ENCODE measurements at places on chromosomes 11 and 22.

DNA sequence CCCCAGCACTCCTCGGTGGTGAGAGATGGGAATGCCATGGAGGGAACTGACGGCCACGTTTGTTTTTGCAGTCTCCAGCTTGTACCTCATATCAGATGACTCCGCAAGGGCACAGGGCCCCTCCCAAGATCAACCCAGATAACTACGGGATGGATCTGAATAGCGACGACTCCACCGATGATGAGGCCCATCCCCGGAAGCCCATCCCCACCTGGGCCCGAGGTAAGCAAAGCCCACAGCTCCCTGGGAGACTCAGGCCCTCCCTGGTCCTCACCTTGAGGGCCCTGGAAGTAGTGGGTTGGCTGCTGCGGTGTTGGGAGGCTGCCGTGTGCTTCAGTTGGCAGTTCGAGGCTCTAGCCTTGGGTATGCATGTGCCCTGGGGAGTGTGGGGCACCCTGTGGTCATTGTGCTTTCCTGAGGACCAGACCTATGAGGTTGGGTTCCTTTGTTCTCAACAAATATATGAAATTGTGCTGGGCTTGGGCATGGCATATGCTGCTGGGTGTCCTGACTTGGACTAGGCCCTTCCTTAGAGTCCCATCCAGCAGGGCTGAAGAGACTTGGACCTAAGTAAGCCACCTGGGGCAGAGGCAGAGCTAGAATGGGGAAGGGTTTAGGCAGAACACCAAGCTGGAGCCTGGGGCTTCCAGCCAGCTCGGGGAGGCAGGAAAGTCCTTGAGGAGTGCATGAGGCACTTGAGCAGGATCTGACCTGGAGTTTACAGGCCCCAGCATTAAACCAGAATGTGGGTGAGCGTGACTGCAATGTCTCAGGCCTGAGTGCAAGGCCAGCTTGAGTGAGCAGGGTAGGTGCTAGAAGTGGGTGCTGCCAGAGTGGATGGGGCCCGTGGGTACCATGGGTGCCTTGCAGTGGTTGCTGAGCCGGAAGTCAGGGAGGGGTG is 26.4 kb downstream of the INCENP start:
- H3K36me3 ChIP-seq = peaks cover 4% of the 10 kb centered on the region
- no peak overlapping the region for H3K4me3 ChIP-seq
- H3K27me3 ChIP-seq = no peaks in the 10 kb centered on the region
- H3K27ac ChIP-seq = no peak overlapping the region
- no peak for DNase-seq
- no peaks in the 10 kb centered on the region for H3K4me1 ChIP-seq

GRCh38 chr11:13062115-13062514 is 53.0 kb downstream of the RASSF10 start:
- no peak overlapping the region for H3K4me3 ChIP-seq
- H3K4me1 ChIP-seq = no peaks in the 10 kb centered on the region
- no peak overlapping the region for H3K27ac ChIP-seq
- no peak for DNase-seq
- H3K36me3 ChIP-seq = no peaks in the 10 kb centered on the region

DNA sequence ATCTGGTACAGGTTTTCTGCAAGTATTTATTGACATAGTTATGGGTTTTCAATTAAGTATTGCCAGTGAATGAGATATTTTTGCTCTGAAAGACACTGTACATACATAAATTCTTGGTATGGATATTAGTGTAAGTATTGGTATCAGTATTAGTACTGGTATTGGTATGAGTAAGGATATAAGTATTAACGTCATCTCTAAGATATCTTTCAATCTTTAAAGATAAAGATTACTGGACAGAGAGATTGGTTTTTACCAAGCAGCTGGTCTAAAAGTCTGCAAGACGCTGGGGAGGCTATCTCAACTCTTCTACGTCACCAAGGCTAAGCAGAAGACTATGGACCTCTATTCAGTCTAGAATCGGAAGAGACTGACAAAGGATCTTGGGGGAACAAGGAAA is 234.5 kb downstream of the NXPE2 start:
- no peak for DNase-seq
- H3K36me3 ChIP-seq = no peaks in the 10 kb centered on the region
- H3K4me1 ChIP-seq = no peaks in the 10 kb centered on the region
- peaks cover 3% of the 10 kb centered on the region for H3K27me3 ChIP-seq
- no peak overlapping the region for H3K27ac ChIP-seq
- no peak overlapping the region for H3K4me3 ChIP-seq

DNA sequence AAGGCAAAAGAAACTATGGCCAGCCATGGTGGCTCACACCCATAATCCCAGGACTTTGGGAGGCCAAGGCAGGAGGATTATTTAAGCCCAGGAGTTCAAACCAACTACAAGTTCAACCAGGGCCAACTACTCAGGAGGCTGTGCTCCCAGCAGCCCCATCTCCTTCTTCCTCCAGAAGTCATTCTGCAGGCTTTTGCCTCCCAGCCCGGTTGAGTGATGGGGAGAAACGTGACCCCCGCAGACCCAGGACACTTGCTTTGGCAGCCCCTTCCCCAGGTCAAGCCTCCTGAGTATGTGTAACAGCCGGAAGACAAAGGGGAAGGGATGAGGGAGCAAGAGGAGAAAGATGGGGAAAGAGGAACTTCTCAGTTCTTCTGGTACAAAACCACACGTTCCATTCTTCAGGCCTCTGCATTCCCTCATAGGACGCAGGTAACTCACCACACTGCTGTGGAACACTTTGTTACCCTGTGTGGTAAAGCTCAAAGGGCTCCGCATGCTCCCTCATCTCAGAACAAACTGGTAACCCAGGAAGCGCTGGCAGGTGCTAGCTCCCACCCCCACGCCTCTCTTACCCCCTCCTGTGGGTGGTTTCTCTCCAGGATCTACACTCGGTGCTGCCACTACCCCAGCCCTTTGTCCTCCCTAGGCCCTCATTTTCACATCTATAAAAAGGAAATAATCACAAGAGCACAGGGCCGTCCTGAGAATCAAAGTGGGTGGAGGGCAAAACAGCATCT is 4.0 kb downstream of the SULT4A1 start:
- no peaks in the 10 kb centered on the region for H3K4me1 ChIP-seq
- peaks cover 54% of the 10 kb centered on the region for H3K27me3 ChIP-seq
- DNase-seq = no peak
- H3K27ac ChIP-seq = no peak overlapping the region

DNA sequence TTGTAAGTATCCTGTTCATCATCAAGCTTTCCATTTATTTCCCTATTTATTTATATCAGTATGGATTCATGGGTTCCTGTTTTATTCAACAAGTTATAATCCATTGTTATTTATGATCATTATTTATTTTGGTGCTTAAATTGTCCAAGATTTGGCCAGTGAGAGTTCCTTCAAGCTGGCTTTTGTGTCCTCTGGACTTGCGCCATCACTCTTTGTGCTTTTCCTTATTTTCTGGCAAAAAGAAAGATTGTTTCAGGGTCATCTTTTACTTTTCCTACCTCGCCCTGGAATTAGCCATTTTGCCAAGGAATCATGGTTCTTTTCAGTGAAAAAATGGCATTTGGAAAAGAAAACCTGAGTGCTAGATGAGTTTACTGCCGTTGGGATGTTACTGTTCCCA is 193.4 kb downstream of the ADAMTS15 start:
- DNase-seq = no peak
- H3K4me1 ChIP-seq = peaks cover 7% of the 10 kb centered on the region
- H3K27me3 ChIP-seq = no peaks in the 10 kb centered on the region
- no peak overlapping the region for H3K4me3 ChIP-seq
- H3K36me3 ChIP-seq = no peaks in the 10 kb centered on the region

GRCh38 chr11:108369064-108369463 is 98.3 kb downstream of the C11orf65 start:
- peaks cover 27% of the 10 kb centered on the region for H3K36me3 ChIP-seq
- H3K27me3 ChIP-seq = no peaks in the 10 kb centered on the region
- no peak overlapping the region for H3K27ac ChIP-seq
- no peaks in the 10 kb centered on the region for H3K4me1 ChIP-seq

DNA sequence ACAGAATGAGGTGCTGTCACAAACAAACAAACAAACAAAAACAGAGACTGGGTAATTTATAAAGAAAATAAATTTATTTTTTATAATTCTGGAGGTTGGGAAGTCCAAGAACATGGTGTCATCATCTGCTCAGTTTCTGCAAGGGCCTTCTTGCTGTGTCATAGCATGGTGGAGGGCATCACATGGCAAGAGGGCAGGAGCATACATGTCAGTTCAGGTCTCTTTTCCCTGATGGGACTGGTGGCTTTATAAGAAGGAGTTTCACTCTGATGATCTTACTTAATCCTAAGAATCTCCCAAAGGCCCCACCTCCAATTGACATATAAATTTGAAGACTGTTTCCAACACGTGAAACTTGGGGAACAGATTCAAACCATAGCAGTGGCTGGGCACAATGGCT is 135.7 kb downstream of the NECTIN1 start:
- H3K27me3 ChIP-seq = peaks cover 5% of the 10 kb centered on the region
- H3K4me1 ChIP-seq = no peaks in the 10 kb centered on the region
- no peak overlapping the region for H3K27ac ChIP-seq
- no peak overlapping the region for H3K4me3 ChIP-seq
- no peaks in the 10 kb centered on the region for H3K36me3 ChIP-seq

- no peaks in the 10 kb centered on the region for H3K4me1 ChIP-seq
- no peaks in the 10 kb centered on the region for H3K36me3 ChIP-seq
- no peak overlapping the region for H3K27ac ChIP-seq
- H3K4me3 ChIP-seq = no peak overlapping the region
- no peak for DNase-seq
- no peaks in the 10 kb centered on the region for H3K27me3 ChIP-seq
Observed at GRCh38 chr11:101996111-101996510, 51.1 kb upstream of the CFAP300 start.

DNA sequence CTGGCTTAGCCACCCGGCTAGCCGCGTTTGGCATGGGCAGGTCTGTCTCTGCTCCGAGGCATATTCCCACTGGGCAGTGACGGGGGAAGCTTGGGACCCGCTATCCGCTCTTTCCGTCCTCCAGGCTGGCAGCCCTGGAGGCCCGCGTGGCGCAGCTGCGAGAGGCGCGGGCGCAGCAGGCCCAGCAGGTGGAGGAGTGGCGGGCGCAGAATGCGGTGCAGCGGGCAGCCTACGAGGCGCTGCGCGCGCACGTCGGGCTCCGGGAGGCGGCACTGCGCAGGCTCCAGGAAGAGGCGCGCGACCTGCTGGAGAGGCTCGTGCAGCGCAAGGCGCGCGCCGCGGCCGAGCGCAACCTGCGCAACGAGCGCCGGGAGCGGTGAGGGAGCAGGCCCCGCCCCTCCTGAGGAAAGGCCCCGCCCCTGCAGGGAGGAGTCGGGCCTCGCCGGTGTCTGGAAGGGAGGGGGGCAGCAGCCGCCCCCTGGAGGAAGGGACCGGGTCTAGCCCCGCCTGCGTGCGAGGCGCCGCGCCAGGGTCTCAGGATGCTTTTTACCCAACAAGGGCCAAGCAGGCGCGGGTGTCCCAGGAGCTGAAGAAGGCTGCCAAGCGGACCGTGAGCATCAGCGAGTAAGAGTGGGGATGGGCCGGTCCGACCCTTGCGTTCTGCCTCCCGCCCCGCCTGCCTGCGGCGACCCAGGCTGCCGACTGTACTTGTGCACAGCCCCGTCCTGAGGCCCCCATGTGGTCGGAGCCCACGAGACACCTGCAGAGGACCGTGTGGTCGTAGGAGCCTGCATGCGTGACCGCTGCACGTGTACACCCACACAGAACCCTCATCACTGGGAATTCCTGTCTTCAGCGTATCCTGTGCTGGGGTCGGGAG is 7.9 kb downstream of the ATG16L2 start:
- DNase-seq = peak; percentile 89
- no peaks in the 10 kb centered on the region for H3K36me3 ChIP-seq
- H3K4me3 ChIP-seq = peak overlapping the region; percentile 65

- H3K4me3 ChIP-seq = peak overlapping the region; percentile 39
- no peaks in the 10 kb centered on the region for H3K36me3 ChIP-seq
- peak; percentile 86 for DNase-seq
- peaks cover 79% of the 10 kb centered on the region for H3K4me1 ChIP-seq
- peak overlapping the region; percentile 87 for H3K27ac ChIP-seq
Observed at GRCh38 chr11:61695917-61696316, 15.7 kb downstream of the DAGLA start.

DNA sequence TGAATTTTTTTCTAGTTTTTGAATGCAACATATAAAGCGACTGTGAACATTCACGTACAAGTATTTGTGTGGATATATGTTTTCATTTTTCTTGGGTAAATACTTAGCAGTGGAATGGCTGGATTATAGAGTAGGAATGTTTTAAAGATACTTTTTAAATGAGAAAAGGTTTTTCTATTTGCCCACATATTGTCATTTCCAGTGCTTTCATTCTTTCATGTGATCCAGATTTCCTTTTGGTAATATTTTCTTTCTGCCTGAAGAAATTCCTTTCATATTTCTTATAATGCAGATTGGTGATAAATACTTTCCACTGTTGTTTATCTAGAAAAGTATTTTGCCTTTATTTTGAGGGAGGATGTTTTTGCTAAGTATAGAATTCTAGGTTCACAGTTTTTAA is 7.9 kb downstream of the DDB2 start:
- no peaks in the 10 kb centered on the region for H3K27me3 ChIP-seq
- no peak overlapping the region for H3K27ac ChIP-seq
- DNase-seq = no peak
- H3K4me1 ChIP-seq = peaks cover 3% of the 10 kb centered on the region
- H3K36me3 ChIP-seq = no peaks in the 10 kb centered on the region
- H3K4me3 ChIP-seq = no peak overlapping the region

GRCh38 chr22:49008682-49009235 is 818.9 kb downstream of the BRD1 start:
- peak; percentile 32 for DNase-seq
- H3K27me3 ChIP-seq = peaks cover 1% of the 10 kb centered on the region
- H3K4me1 ChIP-seq = no peaks in the 10 kb centered on the region
- no peak overlapping the region for H3K27ac ChIP-seq
- H3K36me3 ChIP-seq = no peaks in the 10 kb centered on the region

Measured in psoas muscle (tissue), 8 donors.